ENCODE measurements at places on chromosomes 3 and 15.

GRCh38 chr15:74135041-74135565 lies 4.7 kb downstream of the ISLR2 start:
- no peak for DNase-seq

- peak; percentile 34 for DNase-seq
Observed at GRCh38 chr3:142777927-142778326, 54.1 kb downstream of the TRPC1 start.

- DNase-seq: no peak
Observed at GRCh38 chr3:140595295-140595694, 82.6 kb upstream of the TRIM42 start.

GRCh38 chr3:137219801-137220445 lies 262.1 kb downstream of the IL20RB start:
- no peak for DNase-seq

DNA sequence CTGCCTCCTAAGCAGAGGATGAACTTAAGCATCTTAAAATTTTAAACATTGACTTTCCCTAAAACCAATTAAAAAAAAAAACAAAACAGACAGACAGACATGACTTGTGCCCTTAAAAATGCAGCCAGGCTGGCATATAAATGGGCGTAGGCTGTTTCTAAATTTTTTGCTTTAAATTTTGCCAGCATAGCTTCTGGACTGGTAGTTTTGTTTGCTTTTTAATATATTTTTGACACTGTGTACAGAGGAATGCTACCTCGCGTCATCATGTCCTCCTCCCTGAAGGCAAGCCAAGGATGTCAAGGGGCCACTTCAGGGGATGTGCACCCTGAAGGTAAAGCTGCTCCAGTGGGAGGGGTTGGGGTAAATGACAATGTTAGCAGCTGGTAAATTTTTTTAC lies 134.8 kb downstream of the PGPEP1L start:
- DNase-seq: no peak

DNA sequence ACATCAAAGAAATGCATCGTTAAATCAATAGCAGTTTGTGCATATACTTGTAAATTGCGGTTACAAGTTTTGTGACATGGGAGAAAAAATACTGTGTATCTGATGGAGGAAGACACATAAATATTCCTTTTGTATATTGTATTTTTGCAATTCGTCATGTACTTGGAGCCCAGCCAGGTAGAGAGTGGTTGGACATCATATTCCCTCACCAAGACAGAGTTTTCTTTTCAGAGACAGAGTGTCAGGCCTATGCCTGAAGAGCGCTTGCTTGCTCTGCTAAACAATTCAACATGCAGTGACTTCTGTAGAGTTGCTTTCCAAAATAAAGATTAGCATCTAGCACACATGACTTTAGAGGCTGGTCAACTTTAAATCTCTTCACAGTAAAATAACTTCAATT lies 24.8 kb upstream of the MEIS2 start:
- DNase-seq: no peak

DNA sequence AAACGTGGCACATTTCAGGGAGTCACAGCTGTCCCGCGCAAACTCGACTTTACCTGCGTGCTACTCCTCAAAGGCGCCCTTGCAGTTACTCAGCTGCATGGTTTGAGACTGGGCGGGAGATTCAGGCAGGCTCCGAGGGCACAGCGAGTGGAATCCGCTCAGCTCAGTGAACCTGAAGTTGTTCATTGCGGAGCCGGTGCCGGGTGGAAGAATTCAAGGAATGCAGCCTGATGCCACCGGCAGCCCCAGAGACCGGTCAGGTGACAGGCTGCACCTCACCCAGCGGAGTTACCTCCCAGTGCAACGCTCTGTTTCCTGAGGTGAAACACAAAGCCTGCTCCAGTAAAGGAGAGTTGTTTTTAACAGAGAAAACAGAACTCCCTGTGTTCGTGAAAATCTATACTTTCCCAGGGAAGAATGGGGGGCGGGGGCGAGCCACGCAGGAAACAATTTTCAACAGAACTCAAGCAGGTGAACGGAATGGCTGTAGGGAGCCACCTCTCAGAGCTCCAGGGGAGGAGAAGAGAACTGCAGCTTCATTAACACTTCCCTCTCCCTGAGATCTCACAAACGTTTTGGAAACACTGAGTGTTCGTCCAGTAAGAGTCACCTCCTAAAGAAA lies 3.8 kb downstream of the VEPH1 start:
- peak; percentile 14 for DNase-seq

- no peak for DNase-seq
Observed at GRCh38 chr15:90131848-90132247, 29.6 kb upstream of the IDH2 start.

- peak; percentile 38 for DNase-seq
Observed at GRCh38 chr15:101288905-101289513, 6.0 kb downstream of the SNRPA1 start.

- no peak for DNase-seq
Observed at GRCh38 chr15:94231723-94232468, 535 bp downstream of the MCTP2 start.

DNA sequence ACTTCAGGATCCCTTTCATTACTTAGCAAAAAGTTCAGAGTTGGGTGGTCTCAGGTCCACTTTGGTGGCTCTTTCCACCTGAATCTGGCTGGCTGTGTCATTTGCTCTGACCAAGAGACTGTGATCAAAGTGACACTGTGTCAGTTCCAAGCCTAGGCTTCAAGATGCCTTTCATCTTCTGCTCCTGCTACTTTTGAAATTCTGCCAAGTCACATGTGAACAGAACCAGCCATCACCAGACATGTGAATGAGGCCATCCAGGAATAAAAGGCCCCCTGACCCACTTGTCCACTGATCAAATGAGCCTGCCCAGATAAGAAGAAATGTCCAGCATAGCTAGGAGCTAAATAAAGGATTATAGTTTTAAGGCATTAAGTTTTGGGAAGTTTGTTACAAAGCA lies 132.2 kb downstream of the OSBPL10 start:
- DNase-seq: no peak

DNA sequence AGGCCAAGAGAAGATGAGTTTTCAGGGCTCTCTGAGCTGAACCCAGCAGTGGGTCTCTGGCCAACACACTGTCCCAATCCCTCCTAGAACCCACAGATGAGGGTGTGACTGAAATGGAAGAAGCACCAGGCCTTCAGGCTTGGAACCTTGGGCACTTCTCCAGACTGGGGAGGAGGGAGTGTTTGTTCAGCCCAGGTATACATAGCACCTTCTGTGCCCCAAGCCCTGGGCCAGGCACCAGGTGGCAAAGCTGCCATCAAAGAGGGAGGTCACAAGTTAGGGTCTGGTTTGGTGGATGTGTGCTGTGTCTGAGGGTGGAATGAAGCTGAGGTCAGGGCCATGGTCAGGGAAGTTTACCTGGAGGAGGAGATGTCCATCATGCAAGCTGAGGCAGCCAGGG lies 15.8 kb upstream of the RHO start:
- DNase-seq: no peak

DNA sequence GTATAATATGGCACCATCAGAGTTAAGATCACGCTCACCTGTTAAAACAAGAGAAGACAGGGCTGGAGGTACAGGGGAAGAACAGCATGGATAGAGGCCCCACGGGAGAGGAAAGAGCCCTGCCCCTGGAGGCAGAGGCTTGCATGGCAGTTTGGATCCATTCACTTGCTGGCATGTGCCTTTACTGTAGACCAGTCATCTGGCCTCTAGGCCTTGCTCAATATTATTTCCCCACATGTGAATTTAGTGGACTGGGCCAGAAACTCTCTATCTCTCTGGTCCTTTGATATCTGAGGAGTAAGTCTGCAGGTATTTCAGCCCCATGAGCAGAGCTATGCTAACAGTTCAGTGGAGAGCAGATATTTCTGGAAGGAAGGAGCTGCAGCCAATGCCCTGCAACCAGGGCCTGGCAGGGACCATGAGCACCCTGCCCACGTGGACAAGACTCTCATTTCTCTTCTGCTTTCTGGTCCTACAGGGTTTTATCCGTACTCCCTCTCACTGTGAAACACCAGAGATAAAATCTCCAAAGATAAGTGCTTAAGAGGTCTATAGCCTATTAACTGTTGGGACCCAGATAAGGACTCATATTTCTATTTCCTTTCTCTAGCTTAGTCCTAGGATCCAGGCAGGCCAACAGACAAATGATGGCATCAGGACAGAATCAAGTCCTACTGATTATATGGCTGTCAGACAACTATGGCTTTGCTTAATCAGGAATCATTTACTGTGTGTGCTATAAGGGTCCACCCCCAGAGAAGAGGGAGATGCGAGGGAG lies 65.0 kb downstream of the CLDN11 start:
- no peak for DNase-seq

DNA sequence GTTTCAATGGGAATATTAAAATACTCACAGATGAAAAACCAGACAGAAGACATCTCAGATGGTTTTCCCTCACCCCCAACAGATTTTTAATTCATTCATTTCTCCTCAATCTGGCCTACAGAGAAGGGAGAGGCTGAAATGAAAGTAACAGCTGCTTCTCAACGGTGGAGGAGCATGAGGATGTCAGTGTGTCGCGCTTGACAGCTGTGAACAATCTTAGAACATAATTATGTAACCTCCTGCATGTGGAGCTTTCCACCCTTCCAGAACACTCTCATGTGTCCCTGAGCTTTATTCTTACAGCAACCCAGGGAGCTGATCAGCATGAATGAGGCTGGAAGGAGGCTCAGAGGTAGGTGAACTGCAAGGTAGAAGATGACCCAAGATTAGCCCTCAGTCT lies 52.7 kb downstream of the MB21D2 start:
- no peak for DNase-seq

DNA sequence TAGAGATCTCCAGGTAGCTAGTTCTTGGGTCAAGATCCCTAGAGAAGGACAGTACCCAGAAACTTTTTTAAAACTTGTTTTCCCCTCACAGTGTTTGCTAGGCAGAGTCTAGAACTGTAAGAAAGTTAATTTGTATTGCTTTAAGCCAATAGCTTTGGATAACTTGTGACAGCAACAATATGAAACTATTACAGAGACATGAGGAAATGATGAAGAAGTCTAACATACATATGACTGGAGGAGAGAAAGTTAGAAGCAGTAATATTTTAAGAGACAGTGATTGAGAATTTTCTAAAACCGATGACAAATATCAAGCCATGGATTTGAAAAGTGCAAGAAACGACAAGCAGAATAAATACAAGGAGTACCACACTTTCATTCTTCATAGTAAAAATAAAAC lies 10.0 kb downstream of the HMG20A start:
- no peak for DNase-seq

DNA sequence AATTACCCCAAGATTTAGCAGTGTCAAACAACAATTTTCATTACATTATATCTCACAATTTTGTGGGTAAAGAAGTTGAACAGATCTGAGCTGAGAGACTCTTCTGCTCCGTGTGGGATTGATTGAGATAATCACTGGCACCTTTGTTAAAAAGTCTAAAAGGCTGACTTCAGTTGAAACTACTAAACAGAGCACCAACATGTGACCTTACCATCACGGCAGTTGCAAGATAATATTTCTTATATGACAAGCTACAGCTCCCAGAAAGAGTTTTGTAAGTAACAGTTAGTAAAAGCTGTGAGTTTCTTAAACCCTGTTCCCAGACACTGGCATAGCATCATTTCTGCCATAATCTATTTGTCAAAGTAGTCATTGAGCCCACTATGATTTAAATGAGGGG lies 25.0 kb downstream of the CGGBP1 start:
- no peak for DNase-seq

GRCh38 chr3:30667280-30667651 lies 60.9 kb downstream of the TGFBR2 start:
- peak; percentile 20 for DNase-seq

GRCh38 chr3:131772269-131773026 lies 262.4 kb downstream of the CPNE4 start:
- DNase-seq: no peak

- no peak for DNase-seq
Observed at GRCh38 chr3:143306407-143306806, 186.8 kb downstream of the CHST2 start.

- DNase-seq: no peak
Observed at GRCh38 chr3:156602424-156602823, 47.5 kb upstream of the SSR3 start.

DNA sequence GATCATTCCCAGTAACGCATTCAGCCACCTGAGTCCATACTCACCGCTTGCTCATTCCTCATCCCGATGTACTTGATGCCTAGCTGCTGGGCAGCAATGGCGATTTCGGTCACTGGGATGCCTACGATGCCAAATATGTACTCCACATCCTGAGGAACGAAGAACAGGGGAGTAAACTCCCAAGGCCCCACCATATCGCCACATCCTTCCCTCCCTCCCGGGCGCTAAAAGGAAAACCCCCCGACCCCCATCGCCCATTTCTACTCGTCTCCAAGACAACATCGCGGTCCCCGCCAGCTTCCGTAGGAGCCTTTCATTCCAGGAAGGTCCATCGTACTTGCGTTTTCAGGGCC lies 347 bp downstream of the HACL1 start:
- no peak for DNase-seq

DNA sequence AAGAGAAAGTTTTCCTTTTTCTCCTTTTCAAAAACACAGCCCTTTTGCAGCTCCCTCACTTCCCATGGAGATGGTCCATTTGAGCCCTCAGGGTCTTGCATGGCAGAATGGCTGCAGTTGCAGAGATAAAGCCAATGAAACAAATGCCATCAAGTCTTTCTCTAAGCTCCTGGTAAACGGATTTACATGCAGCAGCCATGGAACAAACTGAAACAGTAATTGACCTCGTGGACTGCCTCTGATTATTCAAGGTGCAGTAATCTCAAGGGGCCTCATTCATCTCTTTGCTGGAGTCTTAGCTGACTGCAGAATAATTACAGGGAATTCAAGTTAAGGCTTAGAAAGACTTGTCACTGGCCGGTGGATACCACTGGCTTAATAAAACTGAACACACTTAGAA lies 125.1 kb downstream of the SQOR start:
- peak; percentile 20 for DNase-seq

- no peak for DNase-seq
Observed at GRCh38 chr3:50162034-50162883, 7.1 kb downstream of the SEMA3F start.

GRCh38 chr3:191253089-191253799 lies 54.2 kb downstream of the OSTN start:
- no peak for DNase-seq

GRCh38 chr3:119033393-119034255 lies 1.0 kb downstream of the IGSF11 start:
- no peak for DNase-seq

DNA sequence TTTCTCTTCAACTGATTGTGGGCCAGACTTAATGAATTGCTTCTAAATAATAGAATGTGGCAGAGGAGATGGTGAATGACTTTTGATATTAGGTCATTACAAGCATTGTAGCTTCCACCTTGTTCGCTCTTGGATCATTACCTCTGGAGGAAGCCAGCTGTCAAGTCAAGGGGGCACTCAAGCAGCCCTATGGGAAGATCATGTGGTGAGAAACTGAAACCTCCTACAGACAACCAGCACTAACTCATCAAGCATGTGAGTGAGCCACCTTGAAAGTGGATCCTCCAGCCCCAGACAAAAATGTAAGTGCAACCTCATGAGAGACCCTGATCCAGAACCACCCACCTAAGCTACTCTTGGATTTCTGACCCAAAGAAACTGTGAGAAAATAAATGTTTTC lies 109.8 kb upstream of the TBC1D5 start:
- DNase-seq: no peak

Measured in HAP-1 (cell line).